ENCODE measurements at places on chromosomes 11 and 22.
A peak's percentile ranks its signal among the peaks of the same experiment; 100 is the strongest.

DNA sequence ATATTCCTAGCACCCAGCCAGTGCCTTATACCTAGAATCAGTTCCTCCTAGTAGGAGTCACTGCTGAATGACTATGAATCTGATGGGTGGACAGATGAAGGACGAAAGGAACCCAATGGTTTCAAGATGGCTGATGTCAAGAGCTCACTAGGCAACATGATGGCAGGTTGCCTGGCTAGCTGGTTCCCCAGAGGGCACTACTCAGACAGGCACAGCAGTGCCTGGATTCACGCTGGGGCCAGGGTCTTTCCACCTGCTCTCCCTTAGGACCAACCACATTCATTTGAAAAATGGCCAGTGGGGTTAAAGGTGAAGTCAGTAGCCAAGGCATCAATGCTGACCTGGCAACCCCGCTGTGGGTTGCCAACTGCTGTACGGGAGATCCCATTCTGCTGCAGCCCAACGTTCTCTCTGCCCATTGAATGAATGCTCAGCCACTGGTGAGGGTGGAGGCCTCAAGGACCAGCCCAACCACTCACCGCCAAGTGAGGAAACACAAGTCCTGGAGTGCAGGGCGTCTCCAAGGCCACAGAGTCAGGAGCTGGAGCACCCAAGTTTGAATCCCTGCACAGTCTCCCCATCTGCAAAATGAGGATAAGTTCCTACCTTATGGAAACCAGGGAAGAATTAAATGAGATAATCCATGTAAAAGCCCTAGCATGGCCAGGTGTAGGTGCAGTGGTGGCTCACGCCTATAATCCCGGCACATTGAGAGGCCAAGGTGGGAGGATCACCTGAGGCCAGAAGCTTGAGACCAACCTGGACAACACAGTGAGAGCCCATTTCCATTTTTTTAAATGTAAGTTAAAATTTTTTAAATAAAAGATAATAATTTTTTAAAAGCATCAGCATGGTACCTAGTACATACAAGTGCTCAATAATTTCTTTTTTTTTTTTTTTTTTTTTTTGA, 12.4 kb downstream of the MYH9 start:
- DNase-seq = no peak

DNA sequence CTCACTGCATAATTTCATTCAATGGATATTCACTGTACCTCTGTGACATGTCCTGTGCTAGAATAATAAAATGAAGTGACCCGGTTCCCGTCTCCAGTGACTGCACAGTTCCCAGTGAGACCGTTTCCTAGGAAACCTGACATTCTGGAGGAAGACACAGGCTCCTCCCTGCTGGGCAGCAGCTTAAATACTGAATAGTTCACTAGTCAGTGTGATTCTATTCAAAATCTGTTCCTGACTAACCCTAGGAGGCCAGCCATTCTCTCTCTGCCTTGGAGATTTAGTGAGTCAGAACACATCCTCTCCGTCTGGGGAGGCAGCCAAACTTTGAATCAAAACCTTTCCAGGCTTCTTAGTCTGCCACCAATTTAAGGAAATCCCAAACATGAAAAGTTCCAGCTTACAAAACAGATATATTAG, 11.3 kb downstream of the TRIM66 start:
- DNase-seq = no peak

- DNase-seq = no peak
Observed at GRCh38 chr11:97143463-97143862, 753.6 kb downstream of the JRKL start.

DNA sequence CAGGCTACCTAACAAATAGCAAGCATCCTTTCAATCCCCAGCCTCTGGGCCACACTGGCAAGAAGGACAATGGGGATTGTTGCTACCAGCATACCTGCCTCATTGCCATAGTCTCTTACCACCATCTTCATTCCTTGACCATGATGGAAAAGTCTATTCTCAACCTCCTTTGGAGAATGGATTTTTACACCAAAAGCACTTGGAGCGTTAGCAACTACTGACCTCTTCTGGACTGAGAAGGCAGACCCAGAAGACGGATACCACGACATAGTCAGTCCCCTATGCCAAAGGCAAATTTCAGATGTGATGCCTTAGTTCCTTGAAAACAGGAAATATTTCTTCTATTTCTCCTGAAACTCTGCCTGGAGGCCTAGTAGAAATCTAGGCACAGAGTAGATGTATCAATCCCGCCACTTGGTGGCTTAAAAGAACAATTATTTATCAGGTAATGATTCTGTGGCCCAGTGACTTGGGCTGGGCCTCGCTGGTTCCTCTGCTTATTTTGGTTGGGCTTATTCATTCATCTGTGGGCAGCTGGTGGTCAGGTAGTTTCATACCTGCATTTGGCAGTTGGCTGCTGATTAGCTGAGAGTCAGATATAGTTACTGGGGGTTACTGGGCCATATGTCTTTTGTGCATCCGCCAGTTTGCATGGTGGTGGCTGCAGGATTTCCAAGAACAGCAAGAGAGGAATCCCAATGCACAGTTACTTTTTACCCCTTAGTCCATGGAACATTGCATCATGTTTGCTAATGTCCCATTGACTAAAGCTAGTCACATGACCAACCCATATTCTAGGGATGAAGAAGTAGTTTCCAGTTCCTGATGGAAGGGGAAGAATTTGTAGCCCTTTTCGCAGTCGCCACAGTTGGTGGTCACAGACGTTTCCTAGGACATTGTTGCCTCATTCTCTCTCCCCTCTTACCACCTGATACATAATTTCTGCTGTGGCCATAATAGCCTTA, 75.2 kb downstream of the DHCR7 start:
- DNase-seq = no peak

DNA sequence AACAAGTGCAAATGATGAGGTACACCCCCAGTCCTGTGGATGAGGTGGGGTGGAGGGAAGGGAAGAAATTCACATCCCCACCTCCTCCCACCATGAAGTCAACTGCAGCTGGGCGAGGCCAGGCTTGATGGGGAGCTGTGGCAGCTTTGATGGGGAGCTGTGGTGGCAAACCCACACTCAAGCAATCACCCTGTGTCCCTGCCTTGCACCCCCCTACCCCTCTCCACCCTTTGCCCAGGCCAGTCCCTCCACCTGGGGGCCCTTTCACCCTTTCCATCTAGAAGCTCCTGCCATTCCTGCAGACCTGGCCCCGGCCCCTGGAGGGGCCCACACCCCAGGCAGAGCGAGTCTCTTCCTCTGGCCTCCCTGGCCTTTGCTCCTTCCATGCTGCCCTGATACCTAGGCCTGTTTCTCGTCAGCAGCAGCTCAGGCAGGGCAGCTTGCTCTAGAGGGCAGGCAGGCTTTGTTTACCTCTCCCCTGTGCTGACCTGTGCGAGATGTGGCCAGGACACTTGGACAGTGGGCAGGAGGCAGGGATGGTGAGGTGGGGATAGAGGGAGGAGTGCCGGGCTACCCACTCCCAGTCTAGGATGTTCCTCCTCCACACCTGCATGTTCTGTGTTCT, 4.5 kb upstream of the FGF3 start:
- DNase-seq = no peak

DNA sequence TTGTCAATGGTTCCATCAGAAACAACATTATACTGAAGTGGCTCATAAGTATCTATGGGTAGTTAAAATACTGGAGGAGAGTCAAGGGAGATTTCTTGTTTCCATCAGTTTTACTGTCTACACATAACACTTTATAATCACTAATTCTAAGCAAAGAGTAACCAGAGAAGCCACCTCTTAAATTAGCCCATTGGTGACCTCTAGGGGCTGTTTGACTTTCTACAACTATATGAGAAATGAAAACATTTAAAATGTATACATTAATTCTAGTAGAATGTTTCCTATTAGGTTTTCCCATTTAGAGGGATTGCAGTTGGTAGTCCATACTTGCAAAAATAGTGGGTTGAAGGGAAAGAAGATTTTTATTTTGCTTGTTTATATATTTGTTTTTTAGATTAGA, 504.3 kb downstream of the FAM181B start:
- peak; percentile 3 for DNase-seq

DNA sequence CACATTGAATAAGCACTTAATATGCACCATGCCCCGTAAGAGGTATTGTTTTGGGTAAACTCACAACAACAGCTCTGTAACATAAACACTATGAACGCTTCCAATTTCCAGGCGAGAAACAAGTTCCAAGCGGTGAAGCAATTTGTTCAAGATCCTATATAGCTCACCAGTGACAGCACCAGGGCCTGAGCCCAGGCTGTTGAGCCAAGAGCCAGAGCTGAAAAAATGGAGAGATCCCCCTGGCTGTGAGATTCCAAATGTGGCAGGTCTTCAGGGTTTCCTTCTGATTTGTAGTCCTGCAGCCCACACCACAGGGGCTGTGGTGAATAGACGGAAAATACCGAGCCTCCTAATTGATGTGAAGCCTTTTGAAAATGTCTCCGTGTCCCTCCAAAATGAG, 268.0 kb upstream of the KIRREL3 start:
- no peak for DNase-seq

- DNase-seq = no peak
Observed at GRCh38 chr11:22430639-22431038, 92.5 kb downstream of the SLC17A6 start.

DNA sequence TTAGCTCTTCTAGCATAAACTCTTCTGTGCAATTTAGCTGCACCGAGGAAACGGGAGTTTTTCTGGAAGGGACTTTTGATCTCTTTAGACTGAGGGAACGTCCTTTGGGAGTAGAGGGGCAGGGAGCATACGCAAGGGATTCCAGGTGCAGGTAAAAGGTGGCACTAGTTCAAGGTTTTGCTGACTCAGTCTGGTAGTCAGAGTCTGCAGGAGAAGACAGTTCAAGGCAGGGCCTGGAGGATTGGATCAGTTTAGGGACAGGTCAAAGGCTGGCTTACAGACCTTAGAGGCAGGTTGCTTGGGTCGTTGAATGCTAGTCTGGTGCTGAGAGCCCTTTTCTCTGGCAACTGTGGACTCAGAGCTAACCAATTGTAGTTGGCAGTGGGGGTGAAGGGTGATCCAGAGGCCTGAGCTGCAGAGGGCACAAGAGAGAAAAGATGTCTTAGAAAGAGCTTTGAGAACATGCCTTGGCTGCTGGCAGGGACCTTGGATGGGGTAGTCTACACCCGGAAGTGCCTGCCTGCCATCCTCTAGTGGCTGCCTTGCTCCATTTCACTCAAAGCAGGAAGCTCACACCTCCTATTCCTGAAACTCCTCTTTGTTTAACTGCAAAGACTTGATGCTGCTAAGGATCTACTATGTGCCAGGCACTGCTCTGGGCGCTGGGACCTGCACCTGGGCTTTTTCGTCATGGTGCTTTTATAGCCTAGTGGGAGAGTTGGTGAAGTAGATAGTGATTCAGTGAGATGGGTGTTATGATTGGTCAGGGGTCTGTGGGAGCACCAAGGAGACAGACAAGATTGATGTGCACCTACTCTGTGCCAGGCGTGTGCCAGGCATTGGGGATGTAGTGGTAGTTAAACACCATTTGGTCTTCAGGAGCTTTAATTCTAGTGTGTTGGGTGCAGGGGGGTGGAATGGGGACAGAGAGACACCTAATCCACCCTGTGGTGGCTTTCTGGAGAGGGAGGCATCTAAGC, 17.1 kb downstream of the MIAT start:
- peak; percentile 35 for DNase-seq

DNA sequence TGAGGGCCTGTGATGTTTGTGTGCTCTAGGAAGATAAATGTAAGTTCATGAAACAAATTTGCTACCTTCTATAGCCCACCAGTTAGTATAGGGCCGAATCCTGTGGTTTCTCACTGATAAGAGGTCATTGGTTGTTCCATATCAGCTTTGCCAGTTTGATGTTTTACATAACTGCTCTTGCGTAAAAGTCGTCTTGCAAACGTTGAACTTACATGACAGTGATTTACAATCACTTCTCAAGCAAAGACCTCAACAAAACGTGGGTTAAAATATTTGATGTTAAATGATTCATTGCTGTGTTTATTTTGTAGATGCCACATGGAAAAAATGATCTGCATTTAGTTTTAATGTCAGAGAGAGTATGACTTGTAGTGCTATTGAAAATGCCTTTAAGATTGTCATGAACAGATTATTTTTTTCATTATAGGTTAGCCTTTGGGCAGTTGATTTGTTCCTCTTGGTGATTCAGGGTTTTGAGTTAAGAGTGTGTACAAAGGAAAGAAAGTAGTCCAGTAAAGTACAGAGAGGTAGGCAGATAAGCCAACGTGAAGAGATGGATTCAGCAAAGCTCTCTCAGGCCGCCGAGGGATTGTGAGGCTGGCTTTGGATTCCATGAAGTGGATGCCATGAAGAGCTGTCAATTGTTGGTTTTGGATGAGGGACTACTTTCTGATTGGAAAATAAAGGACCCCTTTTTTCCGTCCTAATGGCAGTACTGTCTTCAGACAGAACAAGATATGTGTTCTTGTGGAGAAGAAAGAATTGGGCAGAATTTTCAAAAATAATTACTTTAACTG, 2.6 kb downstream of the EWSR1 start:
- DNase-seq = no peak

- DNase-seq = no peak
Observed at GRCh38 chr11:87284306-87284705, 246.6 kb downstream of the TMEM135 start.

DNA sequence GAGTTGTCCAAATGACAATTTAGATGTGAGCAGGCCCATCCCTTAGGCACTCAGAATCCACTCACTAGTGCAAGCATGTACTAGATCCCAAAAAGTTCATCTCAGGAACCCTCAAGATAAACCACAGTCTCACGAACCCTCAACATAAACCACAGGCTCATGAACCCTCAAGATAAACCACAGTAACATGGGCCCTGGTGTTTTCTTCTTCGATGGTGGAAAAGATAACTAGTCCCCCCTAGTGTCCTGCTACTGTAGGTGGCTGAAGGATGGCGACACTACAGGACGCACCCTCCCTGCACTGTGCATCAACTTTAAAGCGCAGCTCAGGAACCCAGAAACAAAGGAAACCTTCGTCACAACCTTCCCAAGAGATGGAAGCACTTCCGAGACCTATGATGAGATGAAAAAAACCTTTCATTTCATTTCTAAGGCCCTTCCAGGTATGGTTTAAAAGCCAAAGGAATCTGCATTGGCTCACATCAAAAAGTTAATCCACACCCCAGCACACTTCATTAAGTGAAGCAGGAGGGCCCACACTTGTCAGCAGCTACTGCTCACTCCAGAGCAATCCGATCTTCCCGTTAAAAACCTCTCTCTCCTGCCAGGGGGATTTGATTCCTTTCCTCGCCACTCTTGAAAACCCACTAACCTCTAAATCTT, 2.4 kb downstream of the LARGE1 start:
- DNase-seq = peak; percentile 28

Data from GM10248 (cell line).